ENCODE measurements at places on chromosomes 2 and 18.

DNA sequence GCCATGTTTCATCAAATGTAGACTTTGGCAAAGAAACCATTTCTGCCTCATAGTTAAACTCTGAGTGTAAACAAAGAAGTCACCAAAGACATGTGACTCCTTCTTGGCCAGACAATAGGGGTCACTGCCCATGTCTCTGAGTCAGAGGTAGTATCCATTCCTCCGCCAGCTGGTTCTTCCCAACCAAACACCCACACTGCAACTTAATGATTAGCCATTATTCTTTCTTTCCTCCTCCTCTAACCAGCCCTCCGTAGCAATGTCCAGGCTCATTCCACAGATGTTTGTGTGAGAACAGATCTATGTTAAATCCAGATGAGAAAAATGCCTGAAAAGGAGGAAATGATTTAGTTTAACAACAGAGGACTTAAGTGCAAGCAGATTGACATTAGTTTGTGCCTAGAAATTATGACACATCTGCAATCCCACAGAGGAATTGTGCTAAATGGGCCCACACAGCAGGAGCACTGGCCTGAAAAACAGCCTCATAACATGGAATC, 127.9 kb upstream of the SH3BP4 start:
- DNase-seq = no peak

- no peak for DNase-seq
These were observed 2.2 kb downstream of the RND3 start for GRCh38 chr2:150485114-150485870.

- no peak for DNase-seq
These were observed 573.2 kb downstream of the ZEB2 start for GRCh38 chr2:143946436-143947391.

- DNase-seq = no peak
These were observed 1.3 kb downstream of the GAL3ST2 start for GRCh38 chr2:241777686-241778627.

DNA sequence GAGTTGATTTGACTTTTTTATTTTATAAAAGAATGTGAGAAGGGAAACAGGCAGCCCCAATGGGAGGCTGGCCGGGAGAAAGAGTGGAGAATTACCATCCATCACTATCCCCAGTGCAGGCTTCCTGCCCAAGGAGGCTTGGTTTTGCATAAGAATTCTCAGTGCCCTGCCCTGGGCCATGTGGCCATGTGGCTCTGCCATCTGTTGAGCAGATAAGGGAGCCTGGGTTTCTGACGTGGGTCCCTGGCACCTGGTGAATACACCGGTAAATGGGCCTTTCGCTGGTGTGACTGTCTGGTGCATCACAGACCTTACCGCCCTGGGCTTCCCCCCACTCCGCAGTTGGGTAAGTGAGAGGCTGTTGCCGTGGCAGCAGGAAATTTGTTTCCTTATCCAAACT, 54.5 kb upstream of the TMEM163 start:
- no peak for DNase-seq

- peak; percentile 54 for DNase-seq
These were observed 1.1 kb downstream of the EPC2 start for GRCh38 chr2:148645539-148646230.

DNA sequence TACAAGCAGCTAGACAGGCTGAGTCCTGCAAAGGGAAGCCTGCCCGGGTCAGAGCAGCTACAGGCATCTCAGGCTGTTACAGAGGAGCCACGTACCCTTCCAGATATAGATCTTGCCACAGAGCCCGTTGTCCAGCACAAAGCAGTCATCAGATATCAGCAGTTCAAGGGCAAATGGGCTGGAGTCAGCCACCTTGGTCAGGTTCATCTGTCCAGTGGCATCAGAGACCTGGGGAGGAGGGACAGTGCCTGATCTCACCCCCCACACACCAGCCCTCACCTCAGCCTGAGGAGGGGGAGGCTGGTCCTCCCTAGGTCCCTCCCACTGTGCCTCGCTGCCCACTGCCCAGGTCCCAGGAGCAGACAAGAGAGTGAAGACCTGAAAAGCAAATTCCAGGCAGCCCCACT, 12.2 kb downstream of the CAPG start:
- no peak for DNase-seq

DNA sequence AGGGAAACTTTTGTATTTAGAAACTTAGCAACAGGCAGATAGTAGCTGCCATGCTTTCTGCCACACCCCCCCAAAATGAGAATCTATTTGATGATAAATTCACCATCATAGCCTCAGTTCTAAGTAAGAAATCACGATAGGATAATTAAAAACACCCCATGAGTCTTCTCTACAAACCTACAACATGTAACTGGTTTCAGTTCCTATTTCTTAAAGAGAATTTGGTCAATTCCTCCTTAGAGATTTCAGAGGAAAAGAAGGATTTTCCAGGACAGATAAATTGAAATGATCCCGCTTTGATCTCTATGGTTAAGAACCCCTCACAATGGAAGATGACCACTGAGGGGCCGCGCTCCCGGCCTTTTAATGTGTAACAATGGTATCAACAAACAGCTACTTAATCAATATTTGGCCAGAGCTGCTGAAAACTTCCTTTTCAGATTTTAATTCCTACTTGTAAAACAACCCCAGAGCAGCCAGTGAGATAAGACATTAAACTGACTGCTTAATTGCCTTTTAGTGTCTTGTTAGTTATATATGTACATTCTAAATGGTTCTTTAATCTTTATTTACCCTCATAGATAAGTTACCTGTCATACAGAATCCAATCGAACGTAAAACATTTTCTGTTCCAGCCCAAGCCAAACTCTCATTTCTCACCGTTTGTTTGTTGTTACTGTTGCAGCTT, 10.1 kb downstream of the PAX3 start:
- DNase-seq = no peak

- no peak for DNase-seq
These were observed 98.6 kb downstream of the CAPN13 start for GRCh38 chr2:30708491-30709290.

DNA sequence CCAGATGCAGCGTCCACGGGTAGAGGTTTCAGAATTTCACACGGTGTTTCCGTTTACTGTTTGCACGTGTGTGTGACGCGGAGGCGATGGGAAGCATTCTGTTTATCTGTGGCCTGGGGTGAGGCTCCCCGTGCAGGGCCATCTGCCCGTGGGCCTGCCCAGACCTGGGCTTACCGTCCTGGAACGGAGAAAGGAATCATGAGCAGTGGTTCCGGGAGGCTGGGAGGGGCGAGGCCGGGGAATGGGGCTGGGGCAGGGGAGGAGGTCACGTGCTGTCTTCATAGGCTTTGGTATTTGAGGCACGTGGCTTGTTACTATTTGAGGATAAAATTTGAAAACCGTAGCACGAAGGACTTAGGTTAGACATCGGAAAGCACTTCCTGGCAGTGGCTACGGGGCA, 77.9 kb downstream of the RTP5 start:
- no peak for DNase-seq

GRCh38 chr18:25153426-25153825, 198.5 kb downstream of the ZNF521 start:
- DNase-seq = no peak

DNA sequence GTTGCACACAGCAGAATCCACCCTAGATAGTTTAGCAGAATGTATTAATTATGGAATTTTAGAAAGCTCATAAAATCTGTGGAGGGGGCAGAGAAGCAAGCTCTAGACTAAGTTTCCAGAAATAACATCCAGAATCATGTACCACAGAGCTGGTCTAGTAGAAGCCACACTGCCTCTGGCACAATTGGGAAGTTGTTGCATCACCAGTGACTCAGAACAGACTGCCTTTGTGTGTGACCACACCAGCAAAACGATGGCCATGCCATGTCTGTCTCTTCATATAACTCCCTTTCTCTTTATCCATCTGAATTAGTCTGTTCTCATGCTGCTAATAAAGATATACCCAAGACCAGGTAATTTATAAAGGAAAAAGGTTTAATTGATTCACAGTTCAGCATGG, 158.9 kb downstream of the CCDC148 start:
- no peak for DNase-seq

All from stimulated activated CD8-positive, alpha-beta memory T cell treated with anti-CD3 and anti-CD28 coated beads, Interleukin-15, amount 100 ng/mL, for 4 hours (primary cell).